ENCODE measurements at places on chromosomes 11 and 22.

DNA sequence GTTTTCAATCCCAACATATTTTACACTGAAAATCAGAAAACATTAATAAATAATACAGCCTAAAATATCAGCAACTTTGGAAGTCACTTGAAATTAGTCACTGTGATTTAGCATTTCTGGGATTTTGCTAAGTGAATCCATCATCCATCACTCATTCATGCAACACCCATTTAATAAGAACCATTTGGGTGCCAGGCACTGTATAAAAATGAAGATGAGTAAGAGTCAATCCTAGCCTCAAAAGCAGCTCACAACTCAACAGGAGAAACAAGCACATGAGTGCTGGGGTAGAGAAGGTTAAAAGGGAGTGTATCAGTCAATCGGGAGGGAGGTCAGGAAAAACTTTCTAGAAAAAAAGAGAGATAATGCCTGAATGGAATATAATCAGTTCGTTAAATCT lies 77.9 kb downstream of the PGR start:
- DNase-seq: no peak

GRCh38 chr11:8326337-8326736 lies 62.7 kb upstream of the LMO1 start:
- no peak for DNase-seq

DNA sequence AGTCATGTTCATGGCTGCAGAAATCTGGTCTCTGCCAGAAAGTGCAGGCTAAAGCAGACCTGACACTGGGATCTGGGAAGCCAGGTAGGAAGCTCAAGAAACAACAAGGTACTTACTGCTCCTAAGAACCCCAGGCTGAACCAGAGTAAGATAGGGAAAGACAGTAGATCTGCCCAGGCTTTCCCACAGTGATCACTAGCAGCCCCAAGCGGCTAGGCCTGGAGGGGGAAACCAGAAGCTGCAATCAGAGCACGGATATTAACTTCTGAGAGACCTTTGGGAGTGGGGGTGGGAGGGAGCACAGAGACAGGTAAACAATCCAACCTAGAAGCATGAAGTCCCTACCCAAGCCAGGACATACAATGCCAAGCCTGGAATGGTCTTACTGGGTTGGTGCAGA lies 135.2 kb upstream of the C11orf58 start:
- DNase-seq: no peak

- DNase-seq: no peak
Measured at GRCh38 chr11:117146521-117146920, 2.4 kb downstream of the PAFAH1B2 start.

DNA sequence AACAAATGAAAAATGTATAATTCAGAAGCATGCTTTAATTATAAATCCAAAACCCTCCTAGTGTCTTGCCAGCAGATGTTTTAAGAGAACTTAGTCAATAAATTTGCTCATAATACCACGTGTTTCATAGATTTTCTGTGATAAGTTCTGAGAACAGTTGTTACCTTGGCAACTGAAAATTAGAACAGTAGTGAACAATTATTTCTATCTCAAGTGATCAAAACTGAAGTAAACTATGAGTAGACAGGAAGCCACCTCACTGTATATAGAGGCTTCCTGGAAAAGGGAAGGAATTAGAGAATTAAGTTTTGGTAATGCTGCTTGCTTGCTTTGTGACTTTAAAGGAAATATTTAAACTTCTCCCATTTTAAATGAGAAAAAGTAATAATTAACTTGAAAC lies 266.0 kb upstream of the ANO3 start:
- DNase-seq: no peak

- no peak for DNase-seq
Measured at GRCh38 chr11:15723966-15724365, 609.2 kb downstream of the INSC start.

- DNase-seq: peak; percentile 68
Measured at GRCh38 chr22:21632237-21632895, at the start of gene CCDC116. TSS of gene CCDC116 (plus strand) at chr22:21632760. CDS start at chr22:21633182, 422 bp downstream.

DNA sequence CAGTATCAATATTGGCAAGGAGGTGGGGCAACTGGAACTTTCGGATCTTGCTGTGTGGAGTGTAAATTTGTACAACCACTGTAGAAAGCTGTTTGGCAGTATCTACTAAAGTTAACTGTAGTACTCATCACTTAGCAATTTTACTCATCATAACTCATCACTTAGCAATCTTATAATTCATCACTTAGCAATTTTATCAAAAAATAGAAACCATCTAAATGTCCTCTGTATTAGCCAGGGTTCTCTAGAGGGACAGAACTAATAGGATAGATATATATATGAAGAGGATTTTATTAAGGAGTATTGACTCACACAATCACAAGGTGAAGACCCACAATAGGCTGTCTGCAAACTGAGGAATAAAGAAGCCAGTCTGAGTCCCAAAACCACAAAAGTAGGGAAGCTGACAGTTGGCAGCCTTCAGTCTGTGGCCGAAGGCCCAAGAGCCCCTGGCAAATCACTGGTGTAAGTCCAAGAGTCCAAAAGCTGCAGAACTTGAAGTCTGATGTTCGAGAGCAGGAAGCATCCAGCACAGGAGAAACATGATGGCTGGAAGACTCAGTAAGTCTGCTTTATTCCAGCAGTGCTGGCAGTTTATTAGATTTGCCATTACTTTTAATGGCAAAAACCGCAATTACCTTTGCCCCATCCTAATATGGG lies 92.9 kb upstream of the USP47 start:
- no peak for DNase-seq

DNA sequence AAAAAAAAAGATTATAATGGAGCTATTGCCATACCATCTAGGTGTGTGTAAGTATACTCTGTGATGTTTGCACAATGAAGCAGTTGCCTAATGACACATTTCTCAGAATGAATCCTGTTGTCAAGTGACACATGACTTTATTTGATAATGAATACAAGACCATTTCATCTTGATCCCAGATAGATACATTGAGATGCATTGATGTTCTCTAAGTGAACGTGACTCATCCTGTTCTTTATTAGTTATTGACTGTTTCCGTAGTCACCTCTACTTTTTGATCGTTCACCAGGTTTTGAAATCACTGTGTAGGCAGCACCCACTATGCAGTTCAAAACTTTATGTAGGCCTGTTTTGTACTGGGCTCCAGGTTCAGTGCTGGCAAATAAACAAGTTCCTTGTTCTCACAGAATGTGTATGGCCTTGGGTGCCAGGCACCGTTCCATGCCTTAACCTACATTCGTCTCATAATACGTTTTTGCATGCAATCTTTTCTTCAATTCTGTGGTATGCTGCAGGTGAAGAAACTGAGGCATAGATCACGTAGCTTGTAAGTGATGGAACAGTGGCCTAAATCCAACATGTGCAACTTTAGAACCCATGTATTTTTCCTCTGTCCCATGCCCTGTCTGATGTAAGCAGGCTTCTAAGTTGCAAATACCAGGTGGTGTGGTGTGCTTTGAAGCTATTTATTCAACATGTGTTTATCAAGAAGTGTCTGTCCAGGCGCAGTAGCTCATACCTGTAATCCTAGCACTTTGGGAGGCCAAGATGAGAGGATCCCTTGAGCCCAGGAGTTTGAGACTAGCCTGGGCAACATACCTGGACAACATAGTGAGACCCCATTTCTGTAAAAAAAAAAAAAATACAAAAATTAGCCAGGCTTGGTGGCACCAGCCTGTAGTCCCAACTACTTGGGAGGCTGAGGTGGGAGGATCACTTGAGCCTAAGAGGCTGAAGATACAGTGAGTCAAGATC lies 10.4 kb downstream of the SREBF2 start:
- no peak for DNase-seq

DNA sequence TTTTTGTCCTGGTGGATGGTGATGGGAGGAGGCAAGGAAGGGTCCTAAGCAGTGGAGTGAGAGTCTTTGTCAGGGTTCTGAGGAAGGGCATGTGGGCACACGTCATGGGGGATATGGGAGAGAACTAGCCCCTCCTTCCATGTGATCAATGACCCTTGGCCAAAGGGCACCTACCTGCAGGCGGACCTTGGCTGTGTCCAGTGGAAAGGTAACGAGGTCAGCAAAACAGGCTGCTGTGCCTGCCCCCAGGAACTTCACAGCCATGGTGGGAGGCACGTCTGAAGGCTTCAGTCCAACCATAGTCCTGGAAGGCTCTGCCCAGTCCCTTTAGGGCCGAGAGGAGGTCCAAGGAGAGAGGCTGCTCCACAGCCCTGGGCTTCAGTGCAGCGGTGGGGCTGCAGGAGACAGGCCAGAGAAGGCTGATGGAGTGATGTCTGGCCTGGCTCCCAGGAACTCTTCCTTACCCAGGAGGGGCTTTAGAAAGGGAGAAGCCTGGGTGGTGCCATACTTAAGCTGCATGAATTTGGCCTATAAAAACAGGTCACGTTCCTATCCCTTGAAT lies 2.1 kb downstream of the UCP3 start:
- no peak for DNase-seq

GRCh38 chr11:64216879-64217278 lies 9.1 kb downstream of the TRPT1 start:
- DNase-seq: no peak

GRCh38 chr11:66495401-66495854 lies 15.0 kb upstream of the BBS1 start:
- DNase-seq: no peak

GRCh38 chr11:91850021-91850420 lies 374.6 kb upstream of the FAT3 start:
- DNase-seq: no peak

DNA sequence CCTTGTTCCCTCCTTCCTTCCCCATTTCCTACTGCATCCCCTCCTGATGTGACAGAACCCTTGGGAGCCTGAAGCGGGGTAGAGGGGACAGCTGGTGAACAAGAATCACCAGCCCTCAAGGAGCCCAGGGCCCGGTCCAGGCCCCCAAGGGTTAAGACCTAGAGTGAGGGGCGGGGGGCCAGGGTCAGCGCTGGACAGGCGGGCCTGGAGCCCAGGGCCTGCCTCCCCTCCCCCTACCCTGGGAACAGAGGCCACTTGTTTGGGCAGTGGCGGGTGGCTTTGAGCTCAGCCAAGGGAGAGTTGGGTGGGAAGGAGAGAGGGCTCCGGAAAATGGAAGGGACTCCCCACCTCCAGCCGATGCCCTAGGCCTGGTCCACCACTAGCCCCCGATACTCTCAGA lies 2.1 kb downstream of the ARAP1 start:
- DNase-seq: no peak

GRCh38 chr11:6610591-6610990 lies 1.4 kb downstream of the TAF10 start:
- no peak for DNase-seq

DNA sequence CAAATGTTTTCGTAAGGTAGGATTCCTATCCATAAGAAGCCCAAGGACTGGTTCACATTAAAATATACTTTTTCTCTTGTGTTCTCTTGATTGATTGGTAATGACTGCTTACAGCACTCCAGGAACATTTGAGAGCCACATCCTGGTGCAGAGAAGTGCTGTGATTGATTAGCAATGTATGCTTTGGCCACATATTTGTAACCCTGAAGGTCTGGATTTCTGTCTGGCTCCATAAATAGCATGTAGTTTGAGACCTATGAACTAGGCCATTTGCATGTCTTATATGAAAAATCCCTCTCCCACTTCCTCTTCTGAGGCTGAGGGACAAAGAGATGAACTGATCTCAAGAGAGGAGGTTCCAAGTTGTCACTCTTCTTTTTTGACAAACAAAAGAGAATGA lies 49.3 kb upstream of the CD44 start:
- no peak for DNase-seq
